ENCODE measurements at places on chromosomes 3 and 15. TPM values are rescaled to one million over a fixed set of nuclear protein-coding genes. Genes with fewer than 3 reads are reported as not detected.

The FILIP1L gene
- total RNA-seq = 15.8 TPM

The EFCC1 gene
- total RNA-seq = not detected

The CAMKV gene
- total RNA-seq = not detected

The CYP19A1 gene
- 0.12 TPM for total RNA-seq

The MRPS11 gene
- 31.5 TPM for total RNA-seq

The NCKIPSD gene
- total RNA-seq = 11.5 TPM

The FGF7 gene
- 264 TPM for total RNA-seq

The CASR gene
- not detected for total RNA-seq

The WDR93 gene
- under 0.01 TPM for total RNA-seq

The SRGAP3 gene
- 3.1 TPM for total RNA-seq

The CP gene
- total RNA-seq = not detected

The GOLGA8H gene
- 0.33 TPM for total RNA-seq

The HHATL gene
- total RNA-seq = not detected

All from uterine smooth muscle cell (primary cell).